Gastroesophageal sphincter (tissue), 4 donors: ENCODE measurements at places on chromosomes 1 and 21. TPM values are rescaled to one million over a fixed set of nuclear protein-coding genes. Genes with fewer than 3 reads are reported as not detected.

FAM43B gene
- 0.62 TPM for total RNA-seq

MR1 gene
- total RNA-seq: 19.8 TPM

SPATA45 gene
- not detected for total RNA-seq

OR2T11 gene
- not detected for total RNA-seq

DNA sequence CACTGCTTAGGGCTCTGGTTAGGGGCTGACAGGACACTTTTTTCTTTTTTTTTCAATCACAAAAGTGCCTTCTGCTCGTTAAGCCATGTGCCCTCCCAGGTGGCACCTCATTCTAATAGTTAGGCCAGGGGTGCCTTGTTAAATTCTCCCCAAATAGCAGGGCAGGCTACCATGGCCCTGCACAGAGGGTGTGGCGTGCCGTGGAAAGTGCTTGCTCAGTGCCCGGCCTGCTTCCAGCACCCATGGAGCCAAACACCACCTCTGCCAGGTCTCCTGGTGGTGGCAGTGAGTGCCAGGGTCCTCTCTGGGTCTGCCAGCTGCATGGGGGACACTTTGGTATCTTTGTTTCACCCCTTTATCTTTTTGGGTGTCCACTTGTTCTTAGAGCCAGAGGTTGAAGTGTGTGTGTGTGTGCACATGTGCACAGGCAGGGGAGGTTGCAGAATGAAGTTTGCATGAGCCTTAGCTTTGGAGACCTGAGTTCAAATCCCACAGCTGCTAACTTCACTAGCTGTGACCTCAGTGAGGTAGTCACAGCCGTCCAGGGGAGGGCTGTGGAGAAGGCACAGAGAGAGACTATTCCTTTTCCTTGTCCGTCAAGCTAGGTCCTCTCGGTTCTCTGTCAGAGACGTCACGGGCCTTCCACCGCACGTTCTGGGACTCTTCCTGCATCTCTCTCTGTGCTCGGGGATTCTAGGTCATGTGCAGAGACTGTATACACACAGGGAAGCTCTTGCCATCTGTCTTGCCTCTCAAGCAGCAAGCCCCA, 39.9 kb upstream of the CSF3R start:
- no peak for ATAC-seq

GRCh38 chr1:173802961-173803360, 21.5 kb upstream of the DARS2 start:
- ATAC-seq: no peak

DNA sequence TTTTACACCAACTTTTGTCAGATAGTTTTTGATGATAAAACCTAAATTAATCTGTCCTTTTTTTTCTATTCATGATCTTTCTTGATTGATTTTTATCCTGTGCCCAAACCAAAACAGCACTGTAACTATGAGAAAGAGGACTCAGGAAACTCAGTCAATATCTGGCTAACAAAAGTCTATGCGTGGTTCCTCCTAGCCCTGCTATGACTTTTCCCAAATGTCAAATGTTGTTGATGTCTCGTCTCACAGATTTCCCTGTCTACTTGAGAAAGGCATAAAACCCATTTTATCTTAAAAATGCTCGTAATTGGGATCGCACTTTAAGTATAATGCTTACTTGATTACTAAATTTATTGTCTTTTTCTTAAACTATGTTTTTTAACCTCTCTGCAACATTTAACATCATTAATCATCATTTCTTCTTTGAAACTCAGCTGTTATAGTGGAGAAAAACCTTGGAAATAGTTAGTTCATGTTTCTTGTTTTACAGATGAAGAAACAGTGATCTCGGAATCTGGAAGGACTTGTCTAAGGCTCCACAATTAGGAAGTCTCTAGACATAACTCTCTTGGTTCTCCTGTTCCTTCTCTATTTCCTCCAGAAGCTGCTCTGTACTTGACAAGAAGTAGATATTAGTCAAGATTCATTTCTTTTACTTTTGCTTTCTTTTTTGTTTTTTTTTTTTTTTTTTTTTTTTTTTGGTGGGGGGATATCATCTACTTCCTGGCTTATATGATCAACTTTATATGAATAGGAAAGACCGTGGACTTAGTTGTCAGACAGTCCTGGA, 26.2 kb upstream of the PTPRC start:
- no peak for ATAC-seq

GRCh38 chr1:9912264-9912936, 2.3 kb upstream of the CTNNBIP1 start:
- ATAC-seq: no peak

DNA sequence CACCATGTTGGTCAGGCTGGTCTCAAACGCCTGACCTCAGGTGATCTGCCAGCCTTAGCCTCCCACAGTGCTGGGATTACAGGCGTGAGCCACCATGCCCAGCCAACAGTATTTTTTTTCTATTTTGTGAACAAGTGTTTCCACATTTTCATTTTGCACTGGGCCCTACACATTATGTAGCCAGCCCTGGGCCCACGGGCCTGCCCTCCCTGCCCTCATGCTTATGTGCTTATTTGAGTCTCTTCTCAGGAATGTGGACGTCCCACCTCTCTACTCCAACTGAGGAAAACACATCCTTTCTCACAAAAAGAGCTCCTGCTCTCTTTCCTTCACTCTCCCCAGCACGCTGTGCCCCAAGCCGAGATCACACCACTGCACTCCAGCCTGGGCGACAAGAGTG, 13.5 kb upstream of the ZBED6 start:
- no peak for ATAC-seq

- ATAC-seq: peak; percentile 19
Observed at GRCh38 chr1:115112496-115113375, 23.4 kb upstream of the TSPAN2 start.

DNA sequence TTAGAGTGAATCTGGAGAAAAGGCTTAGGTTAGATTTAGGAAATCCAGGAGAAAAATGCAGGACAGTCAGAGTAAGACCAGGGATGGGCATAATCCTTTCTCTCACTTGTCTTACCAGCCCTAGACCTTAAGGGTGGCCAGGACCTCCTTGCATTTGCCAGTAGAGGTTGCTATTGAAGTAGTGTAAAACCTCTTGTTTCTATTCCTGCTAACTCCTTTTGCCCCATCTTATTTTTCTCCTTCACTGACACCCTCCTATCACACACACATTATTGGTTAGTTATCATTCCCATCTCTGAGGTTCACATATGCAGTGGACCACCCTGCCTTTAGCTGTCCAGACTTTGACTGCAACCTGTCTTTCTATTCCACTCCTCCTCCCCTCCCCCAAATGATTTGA, 75.0 kb upstream of the MACF1 start:
- no peak for ATAC-seq

DNA sequence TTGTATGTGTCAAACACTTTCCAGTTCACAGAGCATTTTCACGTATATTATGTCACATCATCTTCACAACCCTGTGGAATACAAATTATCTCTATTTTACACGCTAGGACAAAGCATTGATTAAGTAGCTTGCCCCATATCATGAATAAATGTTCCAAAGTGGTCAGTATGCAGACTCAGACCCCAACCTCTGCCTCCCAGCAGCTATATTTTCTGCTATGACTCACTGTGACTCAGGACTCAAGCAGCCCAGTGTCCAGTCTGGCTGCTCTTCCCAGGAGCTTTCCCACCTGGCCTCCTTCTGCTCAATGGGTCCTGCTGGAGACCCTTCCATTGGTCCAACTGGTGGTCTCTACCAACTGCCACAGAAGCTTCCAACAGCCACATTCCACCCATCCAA, 56.0 kb upstream of the RAP1A start:
- no peak for ATAC-seq

DNA sequence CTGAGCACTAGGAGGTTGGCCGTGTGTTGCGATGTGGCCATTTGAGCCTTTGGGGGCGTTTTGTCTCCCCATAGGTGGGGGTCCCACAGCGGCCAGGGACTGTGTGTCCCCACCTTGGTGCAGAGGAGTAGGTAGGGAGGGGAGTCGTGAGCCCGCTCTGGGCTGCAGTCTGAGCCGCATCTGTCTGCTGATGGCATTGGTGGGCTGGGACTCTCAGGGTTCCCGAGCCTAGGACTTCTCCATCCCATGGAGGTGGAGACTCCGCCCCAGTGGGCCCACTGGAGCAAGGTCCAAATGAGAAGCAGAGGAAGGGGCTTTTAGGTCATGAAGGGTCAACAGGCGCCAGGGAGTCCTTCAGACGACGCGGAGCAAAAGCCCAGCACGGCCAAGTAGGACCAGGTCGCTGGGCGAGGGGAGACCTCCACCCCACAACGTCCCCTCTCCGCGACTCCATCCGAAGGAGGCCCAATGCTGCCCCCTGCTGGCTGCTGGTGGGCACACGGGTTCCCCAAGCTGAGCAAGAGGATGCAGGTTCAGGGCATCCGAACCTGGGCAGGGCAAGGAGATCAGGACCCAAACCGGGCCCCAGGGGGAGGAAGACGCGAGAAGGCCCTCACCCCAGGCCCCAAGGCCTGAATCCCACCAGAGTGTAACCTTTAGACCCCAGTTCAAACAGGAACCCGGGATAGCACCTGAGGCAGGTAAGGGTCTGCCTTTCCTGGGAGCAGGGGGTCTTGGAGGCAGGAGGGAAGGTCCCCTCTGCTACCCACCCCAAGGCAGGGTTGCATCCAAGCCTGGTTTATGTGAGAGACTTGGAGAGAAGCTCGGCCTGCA, 14.9 kb downstream of the TTC34 start:
- ATAC-seq: peak; percentile 28

GRCh38 chr1:226634166-226634588, 85.6 kb downstream of the STUM start:
- peak; percentile 69 for ATAC-seq

- ATAC-seq: no peak
Observed at GRCh38 chr1:118437664-118438063, 252.6 kb upstream of the SPAG17 start.

DNA sequence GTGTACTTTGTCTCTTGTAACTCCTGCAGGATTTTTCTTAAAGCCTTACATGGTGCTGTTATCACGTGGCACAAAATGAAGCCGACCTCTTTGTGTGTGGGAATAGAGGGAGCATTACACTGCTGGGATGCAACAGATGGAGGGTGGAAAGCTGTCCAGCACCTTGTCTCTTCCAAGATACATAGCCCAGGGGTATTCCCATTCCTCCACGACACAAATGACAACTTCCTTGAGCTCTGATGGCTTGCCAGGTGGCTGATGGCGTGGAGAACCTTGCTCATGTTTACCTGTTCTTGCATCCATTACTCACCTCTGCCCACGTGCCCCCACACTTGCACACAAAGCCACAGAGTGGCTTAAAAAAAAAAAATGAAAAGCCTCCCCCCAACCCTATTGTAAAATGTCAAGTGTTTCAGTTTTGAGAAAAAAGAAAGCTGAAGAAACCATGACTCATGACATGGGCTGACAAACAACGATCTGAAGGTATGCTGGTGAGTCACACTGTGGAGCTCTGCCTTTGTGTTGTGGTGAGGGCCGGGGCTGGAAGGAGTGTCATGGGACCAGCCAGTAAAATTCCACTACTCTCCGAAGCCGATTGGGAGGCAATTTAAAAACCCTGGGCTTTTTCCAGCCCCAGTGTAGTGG, 32.0 kb upstream of the ATP5PO start:
- ATAC-seq: peak; percentile 99
